ENCODE measurements at places on chromosomes 5 and 9.

GRCh38 chr5:159800131-159800840 lies 116.0 kb upstream of the ADRA1B start:
- peak; percentile 52 for DNase-seq

GRCh38 chr5:141650851-141651727 lies at the start of gene FCHSD1:
Gene FCHSD1 (minus strand): TSS chr5:141651418. CDS start chr5:141651368, 50 bp downstream.
- peak; percentile 85 for DNase-seq

- DNase-seq: peak; percentile 32
These were observed 36.5 kb downstream of the LAMC3 start for GRCh38 chr9:131045300-131046092.

- no peak for DNase-seq
These were observed 81.3 kb downstream of the ADAMTSL1 start for GRCh38 chr9:18555105-18555883.

DNA sequence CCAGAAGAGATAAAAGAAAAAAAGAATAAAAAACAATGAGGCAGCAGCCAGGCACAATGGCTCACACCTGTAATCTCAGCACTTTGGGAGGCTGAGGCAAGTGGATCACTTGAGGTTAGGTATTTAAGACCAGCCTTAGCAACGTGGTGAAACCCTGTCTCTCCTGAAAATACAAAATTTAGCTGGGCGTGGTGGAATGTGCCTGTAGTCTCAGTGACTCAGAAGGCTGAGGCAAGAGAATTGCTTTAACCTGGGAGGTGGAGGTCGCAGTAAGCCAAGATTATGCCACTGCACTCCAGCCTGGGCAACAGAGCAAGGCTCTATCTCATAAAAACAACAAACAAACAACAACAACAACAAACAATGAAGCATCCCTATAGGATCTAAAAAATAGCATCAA lies 121.5 kb downstream of the HMHB1 start:
- DNase-seq: no peak

- no peak for DNase-seq
These were observed 398.8 kb downstream of the ENC1 start for GRCh38 chr5:74241751-74242140.

GRCh38 chr5:105739732-105740131 lies 1931.0 kb downstream of the EFNA5 start:
- no peak for DNase-seq

DNA sequence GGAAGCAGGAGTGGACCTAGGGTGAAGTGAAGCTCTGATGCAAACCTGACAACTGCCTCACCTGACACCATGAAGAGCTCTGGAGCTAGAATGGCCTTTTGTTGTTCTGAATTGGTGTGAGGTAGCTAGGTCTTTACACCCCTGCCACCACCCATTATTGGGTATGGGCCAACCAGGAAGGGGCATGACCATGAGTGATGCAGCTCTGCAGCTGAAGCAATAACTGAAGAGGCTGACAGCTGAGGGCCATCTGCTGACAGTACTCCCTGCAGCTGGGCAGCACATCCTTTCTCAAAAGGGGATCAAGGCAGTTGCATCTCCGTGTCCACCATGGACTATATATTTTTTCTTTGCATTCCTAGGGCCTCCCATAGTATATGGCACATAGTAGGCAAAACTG lies 87.0 kb upstream of the TLE1 start:
- no peak for DNase-seq

DNA sequence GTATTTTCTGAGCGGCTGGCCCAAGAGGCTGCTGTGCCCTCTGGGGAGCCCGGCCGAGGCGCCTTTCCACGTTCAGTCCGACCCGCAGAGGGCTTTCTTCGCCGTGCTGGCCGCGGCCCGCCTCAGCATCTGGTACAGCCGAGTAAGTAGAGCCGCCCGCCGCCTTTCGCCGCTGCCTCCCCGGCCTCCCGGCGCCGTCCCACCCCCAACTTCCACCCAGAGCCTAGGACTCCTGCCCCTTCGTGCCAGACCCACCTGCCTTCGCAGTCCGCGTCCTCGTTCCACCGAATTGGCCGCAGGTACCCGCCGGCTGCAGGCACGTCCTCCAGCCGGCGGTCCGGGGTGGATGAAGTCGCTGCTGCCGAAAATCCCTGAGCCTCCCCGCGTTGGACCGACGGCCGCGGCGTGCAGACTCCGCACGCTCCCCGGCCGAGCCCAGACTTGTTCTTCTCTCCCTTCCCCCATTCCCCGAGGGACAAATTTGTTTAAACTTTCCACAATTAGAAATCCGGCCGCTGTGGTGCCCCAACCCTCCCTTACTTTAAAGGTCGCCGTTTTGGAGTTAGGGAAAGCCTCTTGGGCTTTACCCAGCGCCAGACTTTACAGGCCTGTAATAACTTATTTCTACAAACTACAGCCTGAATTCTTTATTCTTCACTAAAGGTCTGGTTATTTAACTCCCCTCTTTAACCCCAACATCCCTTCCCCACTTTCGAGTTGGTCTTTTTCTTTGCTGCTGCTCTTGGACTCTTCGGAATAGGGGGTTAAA lies 589 bp downstream of the RIC1 start:
- DNase-seq: peak; percentile 48

DNA sequence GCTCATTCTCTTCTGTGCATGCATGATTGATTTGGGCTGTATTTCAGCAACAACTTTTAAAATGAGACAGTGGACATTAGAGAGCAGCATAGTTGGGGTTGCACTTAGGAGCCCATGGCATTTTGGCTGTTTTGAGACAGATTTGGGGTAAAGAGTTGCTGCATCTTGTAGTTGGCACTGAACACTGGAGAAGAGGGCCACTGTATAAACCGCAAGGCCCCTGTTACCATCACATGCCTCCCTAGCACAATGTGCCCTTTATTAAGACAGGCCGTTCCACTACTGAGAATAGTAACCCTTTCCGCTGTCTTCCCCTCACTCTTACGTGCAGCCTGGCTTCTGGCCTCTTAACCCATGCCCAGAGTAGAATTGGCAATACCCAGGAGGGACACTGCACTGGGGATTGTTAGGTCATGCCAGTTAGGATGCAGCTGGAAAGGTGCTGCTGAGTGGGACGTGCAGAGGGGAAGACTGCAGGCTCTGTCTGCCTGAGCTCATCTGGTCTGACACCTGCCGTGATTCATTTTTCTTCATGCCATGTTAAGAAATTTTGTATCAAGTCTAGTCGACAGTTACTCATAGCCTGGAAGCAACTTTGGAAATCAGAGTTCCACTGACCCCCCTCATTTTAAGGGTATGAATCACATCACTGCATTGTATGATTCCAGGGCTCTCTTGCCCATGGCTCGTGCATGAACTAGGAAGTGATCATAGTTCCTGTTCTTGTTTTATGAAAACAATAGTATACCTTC lies 146.9 kb upstream of the DMRT1 start:
- DNase-seq: peak; percentile 82
